Stimulated activated CD4-positive, alpha-beta T cell treated with anti-CD3 and anti-CD28 coated beads, Interleukin-4, amount 100 ng/mL, for 1 hour (primary cell): ENCODE measurements at places on chromosomes 2 and 18.

DNA sequence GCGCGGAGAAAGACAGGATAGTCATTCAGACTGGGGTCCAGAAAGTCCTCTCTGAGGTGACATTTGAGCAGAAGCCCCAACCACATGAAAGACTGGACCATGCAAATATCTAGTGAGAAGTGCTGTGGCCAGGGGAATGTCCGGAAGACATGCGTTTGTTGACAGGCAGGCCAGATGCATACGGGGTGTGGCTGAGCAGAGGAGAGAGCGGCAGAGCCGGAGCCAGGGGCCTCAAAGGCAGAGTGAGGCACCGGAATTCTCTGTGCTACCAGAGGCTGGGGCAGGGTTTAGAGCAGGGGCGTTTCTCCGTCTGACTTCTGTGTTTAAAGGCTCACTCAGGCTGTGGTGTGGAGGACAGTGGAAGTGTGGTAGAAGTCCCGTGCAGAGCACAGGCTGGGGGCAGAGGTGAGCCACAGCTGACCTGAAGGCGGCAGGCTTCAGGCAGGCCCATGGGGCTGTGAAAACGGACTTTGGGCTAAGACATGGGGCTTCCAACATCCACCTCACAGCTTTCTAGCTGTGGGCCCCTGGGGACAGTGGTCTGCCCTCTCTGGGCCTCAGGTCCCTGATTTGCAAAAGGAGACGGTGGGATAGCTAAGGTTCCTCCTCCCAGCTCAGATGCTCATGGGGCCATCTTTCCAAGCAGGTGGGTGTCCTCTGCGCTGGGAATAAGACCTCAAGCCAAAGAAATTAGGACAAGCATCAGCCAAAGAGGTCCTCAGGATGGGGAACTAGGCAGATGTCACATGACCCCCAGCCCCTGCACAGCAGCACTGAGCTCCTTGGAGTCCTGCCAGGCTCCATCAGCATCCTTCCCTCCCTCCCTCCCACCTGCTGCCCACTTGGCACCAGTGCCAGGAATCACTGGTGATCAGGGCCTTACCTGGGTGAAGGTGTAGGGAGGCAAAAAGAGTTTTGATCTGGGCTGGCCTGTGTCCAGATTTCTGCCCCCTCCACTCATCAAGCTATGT is 11.2 kb downstream of the RUFY4 start:
- DNase-seq: no peak

DNA sequence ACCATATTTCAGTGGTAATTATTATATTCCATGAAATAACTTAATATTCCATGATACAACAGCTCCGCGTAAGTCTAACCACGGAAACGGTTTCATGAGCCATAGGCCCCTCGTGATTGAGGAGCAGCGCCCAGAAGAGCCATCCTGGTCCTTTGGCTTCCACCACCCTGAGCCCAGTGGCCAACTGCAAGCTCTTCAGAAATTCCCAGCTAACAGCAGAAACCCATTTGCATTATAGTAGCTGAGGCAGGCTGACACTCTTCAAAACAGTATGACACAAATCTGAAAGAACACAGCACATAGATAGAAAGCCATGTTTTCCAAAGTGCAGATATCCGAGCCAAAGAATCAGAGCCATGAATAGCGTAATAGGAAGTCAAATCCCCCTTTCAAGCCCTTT is 120.9 kb upstream of the NFATC1 start:
- no peak for DNase-seq

DNA sequence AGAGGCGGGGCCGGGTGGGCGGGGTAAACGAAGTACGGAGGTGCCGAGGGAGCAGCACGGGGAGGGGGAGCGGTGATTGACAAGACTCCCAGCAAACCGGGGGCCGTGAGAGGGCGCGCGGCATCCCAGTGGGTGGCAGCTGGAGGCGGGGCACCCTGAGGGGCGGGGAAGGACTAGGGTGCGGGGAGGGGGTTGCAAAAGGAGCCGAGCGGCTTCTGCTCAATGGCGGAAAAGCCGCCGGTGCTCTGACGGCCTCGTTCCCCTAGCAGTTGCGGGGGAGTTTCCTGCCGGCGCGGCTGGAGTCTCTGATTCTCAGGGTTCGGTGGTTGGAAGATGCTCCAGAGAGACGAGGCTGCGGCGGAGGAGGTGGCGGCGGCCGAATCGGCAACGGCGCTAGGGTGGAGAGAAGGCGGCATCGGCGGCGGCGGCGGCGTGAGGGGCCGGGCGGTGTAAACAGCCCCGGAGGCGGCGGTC is at the start of gene PPM1B:
TSS of gene PPM1B (plus strand) at position 195 of the 474 bp plus-strand sequence. CDS start 32,325 bp downstream, outside the sequence.
- DNase-seq: peak; percentile 99

DNA sequence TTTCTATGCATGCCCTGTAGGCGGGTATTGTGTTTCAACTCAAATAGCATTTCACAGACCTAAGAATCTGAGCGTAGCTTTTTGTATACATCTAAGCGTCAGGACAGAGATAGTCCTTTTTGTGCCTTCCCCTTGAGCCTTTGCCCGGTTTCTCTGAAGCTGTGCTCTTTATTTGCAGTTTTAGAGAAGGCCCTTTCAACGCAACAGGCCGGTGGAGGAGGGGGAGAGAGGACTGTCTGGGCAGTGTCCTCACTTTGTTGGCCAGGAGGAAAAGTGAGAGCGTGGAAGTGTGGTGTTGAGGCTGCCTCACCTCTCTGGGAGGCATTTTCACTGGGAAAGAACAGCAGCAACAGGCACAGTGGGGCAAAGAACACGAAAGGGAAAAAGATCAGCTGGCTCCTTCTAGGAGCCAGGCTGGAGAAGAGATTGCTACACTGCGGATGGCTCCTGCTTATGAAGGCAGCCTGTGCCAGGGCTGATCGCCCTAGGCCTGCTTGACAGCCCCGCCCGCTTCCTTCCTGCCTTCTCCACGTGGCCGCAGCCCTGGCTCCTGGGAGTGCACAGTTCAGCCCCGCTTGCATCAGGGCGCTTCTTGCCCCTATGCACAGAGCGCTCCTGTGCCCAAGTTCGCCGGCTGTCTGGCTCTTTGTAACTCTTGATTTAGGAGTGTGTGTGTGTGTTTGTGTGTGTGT is 195.6 kb upstream of the POU3F3 start:
- no peak for DNase-seq

- no peak for DNase-seq
Measured at GRCh38 chr18:24915547-24915946, 436.4 kb downstream of the ZNF521 start.

- DNase-seq: no peak
Measured at GRCh38 chr2:99806758-99807157, 316.9 kb upstream of the REV1 start.

GRCh38 chr2:179455172-179455524 is 190.5 kb upstream of the SESTD1 start:
- DNase-seq: no peak

GRCh38 chr2:160606341-160606740 is 112.7 kb upstream of the RBMS1 start:
- no peak for DNase-seq

DNA sequence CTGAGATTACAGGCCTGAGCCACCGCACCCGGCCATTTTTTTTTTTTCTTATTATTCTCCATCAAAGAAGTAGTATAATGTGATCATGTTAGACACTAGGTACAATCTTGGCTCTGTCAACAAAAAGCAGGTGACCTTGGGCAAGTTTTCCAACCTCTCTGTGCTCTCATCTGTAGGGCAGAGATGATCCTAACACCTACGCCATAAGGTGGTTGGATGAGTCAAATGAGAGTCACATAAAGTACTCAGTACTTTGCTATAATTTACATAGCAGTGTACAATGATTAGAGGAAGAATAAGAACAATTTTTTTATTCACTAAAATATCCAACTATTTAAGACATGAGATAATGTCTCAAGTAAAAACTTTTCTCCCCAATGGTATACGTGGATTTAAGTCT is 128.6 kb downstream of the TGIF1 start:
- no peak for DNase-seq

DNA sequence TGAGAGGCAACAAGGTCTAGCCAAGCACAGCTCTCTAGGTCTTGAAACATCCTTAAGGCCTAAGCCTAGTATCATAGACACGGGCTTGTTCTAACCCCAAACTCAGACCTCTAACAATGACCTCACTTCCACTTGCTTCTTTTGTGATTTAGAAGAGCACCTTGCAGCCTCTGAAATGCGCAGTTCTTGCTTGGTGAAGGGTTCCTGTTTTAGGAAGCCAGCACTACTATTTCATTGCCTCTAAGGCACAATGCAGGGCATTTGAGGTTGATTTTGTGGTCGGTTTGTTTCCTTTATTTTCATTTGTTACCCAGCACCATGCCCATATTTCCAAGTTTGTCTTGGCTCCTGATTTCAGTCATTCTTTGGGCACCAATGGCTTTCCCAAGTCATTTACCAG is 117.0 kb upstream of the CYP1B1 start:
- DNase-seq: no peak

- no peak for DNase-seq
Measured at GRCh38 chr2:234957834-234958135, 6.0 kb downstream of the SH3BP4 start.

- no peak for DNase-seq
Measured at GRCh38 chr2:187658952-187659525, 104.8 kb upstream of the TFPI start.

GRCh38 chr18:778194-778927 is 33.7 kb downstream of the YES1 start:
- DNase-seq: no peak

GRCh38 chr2:61727746-61728145 is 126.1 kb downstream of the FAM161A start:
- DNase-seq: no peak

DNA sequence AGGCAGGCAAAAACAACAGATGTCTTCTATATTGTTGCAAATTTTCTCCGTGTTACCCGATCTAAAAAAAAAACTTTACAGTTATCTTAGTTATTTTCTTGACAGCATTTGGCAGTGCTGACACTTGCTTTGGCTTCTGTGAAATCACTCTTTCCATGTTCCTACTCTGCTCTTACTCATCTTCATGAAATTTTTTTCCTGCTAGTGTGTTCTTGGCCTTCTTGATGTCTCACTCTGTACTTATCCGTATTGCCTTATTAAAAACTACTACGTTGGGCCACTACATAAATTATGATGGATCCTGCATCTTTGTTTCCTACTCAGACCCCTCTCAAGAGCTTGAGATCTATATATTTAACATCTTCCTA is 134.4 kb downstream of the IKZF2 start:
- no peak for DNase-seq

GRCh38 chr18:74526488-74526887 is 7.8 kb upstream of the CNDP1 start:
- no peak for DNase-seq

DNA sequence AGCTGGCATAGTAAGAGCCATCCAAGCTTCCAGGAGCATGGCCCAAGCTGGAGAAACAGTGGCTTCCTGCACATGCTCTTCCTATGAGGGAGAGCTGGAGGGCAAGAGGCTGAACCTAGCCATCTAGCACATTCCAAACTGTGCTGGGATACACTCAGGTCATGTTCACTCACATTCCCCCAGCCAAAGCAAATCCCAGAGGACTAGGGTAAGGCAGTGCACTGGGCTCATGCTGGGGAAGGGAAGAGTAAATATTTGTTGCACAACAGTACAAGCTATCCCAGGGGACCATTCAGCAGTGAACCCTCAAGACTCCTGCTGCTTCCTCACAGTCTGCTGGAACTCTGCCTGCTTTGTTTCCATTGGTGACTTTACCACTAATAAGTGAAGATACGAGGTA is 20.7 kb upstream of the GYPC start:
- DNase-seq: no peak

- no peak for DNase-seq
Measured at GRCh38 chr2:42186945-42187632, 17.9 kb downstream of the EML4 start.

- peak; percentile 60 for DNase-seq
Measured at GRCh38 chr2:190718652-190719526, 70.0 kb downstream of the NAB1 start.

GRCh38 chr2:124121106-124121505 is 96.0 kb downstream of the CNTNAP5 start:
- DNase-seq: no peak

GRCh38 chr2:15038366-15039364 is 406.1 kb downstream of the LRATD1 start:
- no peak for DNase-seq

DNA sequence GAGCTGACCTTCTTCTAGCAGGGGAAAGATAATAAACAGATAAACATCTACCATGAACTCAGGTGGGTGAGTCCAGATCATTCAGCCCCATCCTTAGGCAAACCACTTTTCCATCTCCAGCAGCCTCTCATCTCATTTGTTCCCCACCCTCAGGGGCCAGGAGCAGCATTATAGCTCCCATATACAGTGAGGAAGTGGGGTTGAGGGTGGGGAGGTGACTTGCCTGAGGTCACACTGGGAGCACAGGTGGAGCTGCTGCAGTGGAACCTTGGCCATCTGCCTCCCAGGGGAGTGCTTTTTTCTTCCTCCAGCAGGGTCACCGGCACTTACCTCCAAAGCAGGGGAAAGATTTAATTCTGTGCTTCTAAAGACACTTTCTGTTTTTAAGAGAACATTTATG is 212.5 kb upstream of the SMAD2 start:
- DNase-seq: no peak

DNA sequence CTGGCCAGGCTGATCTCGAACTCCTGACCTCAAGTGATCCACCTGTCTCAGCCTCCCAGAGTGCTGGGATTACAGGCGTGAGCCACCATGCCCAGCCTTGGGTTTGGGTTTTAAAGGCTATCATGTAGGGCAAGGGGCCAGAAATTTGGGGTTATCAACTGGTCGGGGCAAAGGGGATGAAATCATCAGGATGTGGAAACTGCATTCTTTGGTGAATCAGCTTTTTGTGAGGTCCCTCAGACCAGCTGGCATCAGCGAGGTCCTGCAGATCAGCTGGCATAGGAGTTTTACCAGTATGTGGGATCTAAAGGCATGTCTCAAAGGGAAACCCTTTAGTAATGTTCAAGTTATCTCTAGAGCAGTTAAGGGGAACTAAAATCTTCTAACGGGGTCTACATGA is 6.4 kb upstream of the GEMIN6 start:
- no peak for DNase-seq

DNA sequence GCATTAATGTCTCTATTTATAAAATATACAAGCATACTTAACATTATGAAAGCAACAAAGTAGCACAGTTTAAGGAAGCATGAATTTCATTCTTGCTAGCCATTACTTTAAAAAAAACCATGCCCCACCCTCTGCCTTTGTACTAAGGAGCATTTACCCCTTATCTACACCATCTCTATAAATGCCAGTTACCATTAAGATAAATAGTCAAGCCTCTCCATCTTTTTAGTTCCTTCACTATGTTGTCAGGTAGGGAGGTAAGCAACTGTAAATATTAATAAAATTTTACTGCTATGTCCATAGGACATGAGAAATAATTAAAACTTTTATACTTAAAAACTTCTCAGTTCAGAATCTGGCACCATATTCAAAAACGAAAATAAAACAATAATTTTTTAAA is 42.1 kb downstream of the ROCK1 start:
- DNase-seq: no peak

GRCh38 chr2:67311536-67311935 is 85.6 kb upstream of the ETAA1 start:
- no peak for DNase-seq

- no peak for DNase-seq
Measured at GRCh38 chr2:159895258-159896065, 97.5 kb upstream of the CD302 start.

DNA sequence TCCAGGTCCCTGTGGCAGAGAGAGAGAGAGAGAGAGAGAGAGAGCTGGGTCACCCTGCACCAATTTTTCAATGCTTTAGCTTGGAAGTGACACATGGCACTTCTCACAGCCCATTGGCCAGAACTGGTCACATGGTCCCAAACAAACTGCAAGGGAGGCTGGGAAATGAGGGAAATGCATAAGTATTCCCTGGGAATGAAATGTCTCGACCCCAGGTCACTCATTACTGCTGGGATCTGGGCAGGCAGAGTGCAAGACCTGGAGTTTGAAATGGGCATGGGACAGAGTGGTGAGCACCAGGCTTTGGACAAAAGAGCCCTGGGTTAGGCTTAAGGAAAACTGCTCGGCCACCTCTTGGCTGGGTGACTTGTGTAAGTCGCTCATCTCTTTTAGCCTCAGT is 37.0 kb downstream of the SMAD7 start:
- no peak for DNase-seq
